ENCODE measurements at places on chromosomes 7 and 10. TPM values are rescaled to one million over a fixed set of nuclear protein-coding genes. Genes with fewer than 3 reads are reported as not detected.

Gene CALML3
- not detected for total RNA-seq

Gene MBL2
- not detected for total RNA-seq

Gene GPR85
- not detected for total RNA-seq

DNA sequence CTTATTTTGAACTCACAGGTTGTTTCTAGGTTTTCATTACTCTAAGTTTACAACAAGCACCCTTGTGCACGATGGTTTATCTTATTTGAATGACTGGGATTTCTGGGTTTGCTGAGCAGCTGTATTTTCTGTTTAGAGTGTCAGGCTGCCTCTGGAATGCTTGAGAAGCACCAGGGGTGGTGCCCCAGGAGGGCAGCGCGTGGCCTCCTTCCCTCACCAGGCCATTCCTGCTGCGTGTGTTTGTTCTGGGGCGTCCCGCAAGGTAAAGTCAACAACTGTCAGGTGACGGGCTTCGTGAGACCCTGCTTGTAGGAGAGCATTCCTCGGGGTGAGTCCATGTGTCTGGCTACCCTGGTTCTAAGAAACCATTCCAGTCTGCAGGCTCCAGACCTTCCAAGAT is 54.9 kb downstream of the FAM171A1 start:
- no peak for DNase-seq
- H3K27ac ChIP-seq, result no peak overlapping the region
- no peak overlapping the region for H3K4me3 ChIP-seq
